ENCODE measurements at places on chromosomes 7 and 10. TPM values are rescaled to one million over a fixed set of nuclear protein-coding genes. Genes with fewer than 3 reads are reported as not detected.
A peak's percentile ranks its signal among the peaks of the same experiment; 100 is the strongest.

Gene ZNF485
- total RNA-seq = 3.6 TPM

Gene TMEM60
- total RNA-seq = 58.0 TPM

- DNase-seq = no peak
These were observed 67.3 kb downstream of the CALML3 start for GRCh38 chr10:5592070-5592469.

Gene ACTL6B
- not detected for total RNA-seq

DNA sequence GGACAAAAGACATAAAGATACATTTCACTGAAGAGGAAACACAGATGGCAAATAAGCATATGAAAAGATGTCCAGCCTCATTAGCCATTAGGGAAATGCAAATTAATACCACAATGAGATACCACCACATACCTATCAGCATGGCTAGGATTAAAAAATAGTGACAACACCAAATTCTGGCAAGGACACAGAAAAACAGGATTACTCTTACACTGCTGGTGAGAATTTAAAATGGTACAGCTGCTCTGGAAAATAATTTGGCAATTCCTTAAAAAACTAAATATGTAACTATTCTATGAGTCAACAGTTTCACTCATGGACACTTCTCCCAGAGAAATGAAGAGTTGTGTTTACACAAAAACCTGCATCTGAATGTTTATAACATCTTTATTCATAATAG lies 121.1 kb downstream of the C10orf90 start:
- no peak for DNase-seq

Gene NOBOX
- not detected for total RNA-seq

GRCh38 chr10:73110345-73110849 lies at the start of gene NUDT13:
Gene NUDT13 (plus strand): TSS chr10:73110455. CDS start chr10:73114366, 3,911 bp downstream.
- DNase-seq = peak; percentile 79

- DNase-seq = no peak
These were observed 37.1 kb upstream of the TOMM7 start for GRCh38 chr7:22859641-22860290.

GRCh38 chr10:59888781-59889435 lies 17.4 kb downstream of the CCDC6 start:
- no peak for DNase-seq

- no peak for DNase-seq
These were observed 904 bp upstream of the DPYSL4 start for GRCh38 chr10:132185601-132186487.

- no peak for DNase-seq
These were observed 747 bp upstream of the NEURL1 start for GRCh38 chr10:103492655-103493261.

GRCh38 chr10:132392811-132393694 lies 3.9 kb upstream of the PWWP2B start:
- DNase-seq = no peak

- no peak for DNase-seq
These were observed 520.7 kb upstream of the MKI67 start for GRCh38 chr10:128646956-128647355.

DNA sequence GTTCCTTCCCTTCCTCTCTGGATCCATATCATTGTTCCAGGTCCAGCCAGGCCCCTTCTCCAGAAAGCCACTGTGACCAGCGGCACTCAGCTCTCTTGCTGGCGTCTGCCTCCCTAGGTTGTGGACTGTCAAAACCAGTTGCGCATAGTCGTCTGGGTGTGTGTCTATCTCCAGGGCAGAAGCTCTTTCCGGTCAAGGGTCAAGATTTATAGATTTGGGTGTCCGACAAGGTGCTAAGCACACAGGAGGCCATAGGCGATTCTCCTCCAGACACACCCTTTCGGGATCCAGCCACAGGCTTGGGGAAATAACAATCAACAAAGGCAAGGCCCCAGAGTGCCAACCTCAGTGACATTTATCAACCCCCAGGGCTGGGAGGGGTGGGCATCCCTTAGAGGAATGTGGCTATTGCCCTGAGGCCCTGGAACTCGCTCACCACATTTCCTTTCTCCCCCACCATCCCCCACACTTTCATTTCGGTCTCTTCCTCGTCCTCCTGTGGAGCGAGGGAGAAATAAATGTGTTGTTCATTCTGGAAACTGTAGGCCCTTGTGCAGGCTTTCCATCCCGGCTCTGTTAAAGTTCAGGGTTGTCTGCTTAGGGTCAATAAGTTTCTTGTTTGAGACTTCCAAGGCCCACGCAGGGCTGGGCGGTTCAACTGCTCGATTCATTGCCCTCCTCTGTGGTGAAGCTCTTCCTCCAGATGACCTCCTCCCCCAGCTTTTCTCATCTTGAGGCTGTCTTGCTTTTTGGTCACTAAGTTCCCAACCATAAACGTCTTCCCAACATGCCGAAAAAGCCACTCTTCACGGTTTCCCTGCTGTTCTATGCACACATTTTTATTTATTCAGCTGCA lies 57.9 kb downstream of the AFAP1L2 start:
- no peak for DNase-seq
